ENCODE measurements at places on chromosomes 1 and 21.

- DNase-seq, result no peak
These were observed 332.7 kb downstream of the CHRM3 start for GRCh38 chr1:239718997-239719628.

DNA sequence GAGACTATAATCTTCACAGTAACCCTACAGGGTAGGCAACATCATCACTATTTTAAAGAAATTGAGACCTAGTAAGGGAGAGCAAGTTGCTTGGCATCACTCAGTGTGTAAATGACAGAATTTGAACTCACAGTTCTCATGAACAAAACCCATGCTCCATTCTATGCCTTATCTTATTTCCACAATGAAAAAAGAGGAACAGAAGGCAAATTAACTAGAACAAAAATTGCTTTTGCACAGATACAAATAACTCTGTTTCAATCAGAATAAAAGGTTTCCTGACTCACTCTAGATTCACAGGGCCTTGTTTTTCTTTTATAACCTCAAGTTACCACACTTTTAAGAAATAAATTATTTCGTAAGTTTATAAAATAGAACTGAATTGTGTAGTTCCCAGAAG is 90.1 kb downstream of the UCHL5 start:
- no peak for DNase-seq

GRCh38 chr21:17119466-17120297 is 393.2 kb upstream of the CXADR start:
- no peak for DNase-seq

DNA sequence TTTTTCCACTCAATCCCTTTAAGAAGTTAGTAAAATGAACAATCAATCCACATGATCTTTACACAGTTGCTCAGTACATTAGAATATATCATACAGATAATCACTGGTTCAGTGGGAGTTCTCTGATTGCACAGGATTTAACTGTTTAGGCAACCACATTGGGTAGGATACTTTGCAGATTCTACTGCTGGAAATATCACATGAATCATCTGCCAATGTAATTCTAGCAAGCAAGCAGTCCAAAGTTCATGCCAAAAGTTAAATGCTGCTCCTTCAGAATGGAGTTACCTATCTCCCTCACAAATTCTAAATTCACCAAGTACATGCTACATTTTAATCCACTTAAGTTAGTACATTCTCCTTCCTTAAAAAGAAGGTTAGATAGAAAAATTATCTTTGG is 52.4 kb downstream of the NEGR1 start:
- DNase-seq, result peak; percentile 20

Measured in fibroblast of skin of abdomen (primary cell).